ENCODE measurements at places on chromosomes 11 and 22.

DNA sequence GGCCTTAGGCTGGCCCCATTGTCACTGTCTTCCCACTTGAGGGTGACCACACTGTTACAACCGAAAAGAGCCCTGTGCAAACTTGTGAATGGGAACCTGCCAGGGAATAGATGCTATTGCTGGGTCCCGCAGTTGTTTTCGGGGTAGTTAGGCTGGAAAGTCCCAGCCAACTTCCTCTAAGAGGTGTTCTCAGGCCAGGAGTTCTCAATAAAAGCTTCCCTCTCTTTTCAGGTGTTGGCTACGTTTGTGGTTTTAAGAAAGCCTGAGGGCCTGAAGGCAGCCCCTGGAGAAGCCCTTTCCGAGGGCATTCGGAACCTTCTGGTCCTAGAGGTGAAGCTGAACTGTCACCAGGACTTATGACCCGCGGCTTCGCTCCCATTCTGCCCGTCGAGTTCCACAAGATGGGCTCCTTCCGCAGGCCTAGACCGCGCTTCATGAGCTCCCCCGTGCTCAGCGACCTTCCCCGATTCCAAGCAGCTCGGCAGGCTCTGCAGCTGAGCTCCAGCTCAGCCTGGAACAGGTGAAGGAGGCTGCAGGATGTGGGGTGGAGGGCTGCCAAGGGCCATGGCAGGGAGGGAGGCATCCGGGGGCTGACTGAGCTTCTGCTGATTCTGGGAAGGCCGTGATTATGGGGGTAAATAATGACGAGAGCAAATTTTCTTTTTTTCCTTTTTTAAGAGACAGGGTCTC is 104.8 kb downstream of the PRR5L start:
- no peak for DNase-seq

- no peak for DNase-seq
Observed at GRCh38 chr11:13606701-13607100, 61.8 kb upstream of the FAR1 start.

GRCh38 chr22:42805998-42806830 is 50.9 kb downstream of the ARFGAP3 start:
- no peak for DNase-seq

- DNase-seq = no peak
Observed at GRCh38 chr11:92340839-92341238, 116.2 kb downstream of the FAT3 start.

DNA sequence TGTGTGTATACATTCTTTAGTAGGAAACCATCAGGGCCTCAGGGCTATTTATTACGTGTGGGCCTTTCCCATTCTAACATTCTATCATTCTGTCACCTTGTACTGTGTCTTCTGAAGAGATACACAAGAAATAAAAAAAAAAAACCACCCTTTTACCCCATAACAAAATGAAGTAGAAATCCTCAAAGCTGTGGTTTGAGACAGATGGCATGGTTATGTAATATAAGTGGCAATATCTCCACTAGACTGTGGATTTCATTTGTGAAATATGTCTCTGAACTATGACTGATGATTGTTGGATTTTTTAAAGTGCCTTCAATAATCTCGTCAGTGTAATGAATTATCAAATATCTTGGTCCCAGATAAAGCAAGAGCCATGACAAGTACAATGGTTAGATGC is 150.0 kb upstream of the BLID start:
- no peak for DNase-seq

GRCh38 chr22:39309881-39310714 is 9.3 kb downstream of the RPL3 start:
- DNase-seq = no peak

- DNase-seq = no peak
Observed at GRCh38 chr22:45310331-45310976, 720 bp downstream of the FAM118A start.

- no peak for DNase-seq
Observed at GRCh38 chr22:47802421-47802820, 1040.0 kb downstream of the TBC1D22A start.

DNA sequence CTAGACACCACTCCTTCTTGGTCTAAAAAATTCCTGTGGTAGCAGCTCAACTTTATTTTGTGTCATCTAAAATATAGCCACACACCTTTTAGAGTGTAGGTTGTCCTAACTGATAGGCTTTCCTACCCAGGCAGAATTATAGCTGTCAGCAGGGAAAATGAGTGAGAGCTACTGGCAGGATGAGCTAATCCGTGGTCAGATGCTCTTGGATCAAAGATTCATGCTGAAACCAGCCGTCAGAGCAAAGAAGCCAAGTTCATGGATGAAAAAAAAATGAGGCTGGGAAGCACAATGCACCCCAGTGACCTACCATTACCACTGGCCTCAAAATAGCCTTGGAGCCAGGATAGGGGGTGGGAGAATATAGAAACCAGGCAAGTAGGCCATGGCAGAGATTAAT is 113.1 kb upstream of the BLID start:
- DNase-seq = no peak

- DNase-seq = peak; percentile 15
Observed at GRCh38 chr11:2807801-2808241, 77.8 kb downstream of the CDKN1C start.

DNA sequence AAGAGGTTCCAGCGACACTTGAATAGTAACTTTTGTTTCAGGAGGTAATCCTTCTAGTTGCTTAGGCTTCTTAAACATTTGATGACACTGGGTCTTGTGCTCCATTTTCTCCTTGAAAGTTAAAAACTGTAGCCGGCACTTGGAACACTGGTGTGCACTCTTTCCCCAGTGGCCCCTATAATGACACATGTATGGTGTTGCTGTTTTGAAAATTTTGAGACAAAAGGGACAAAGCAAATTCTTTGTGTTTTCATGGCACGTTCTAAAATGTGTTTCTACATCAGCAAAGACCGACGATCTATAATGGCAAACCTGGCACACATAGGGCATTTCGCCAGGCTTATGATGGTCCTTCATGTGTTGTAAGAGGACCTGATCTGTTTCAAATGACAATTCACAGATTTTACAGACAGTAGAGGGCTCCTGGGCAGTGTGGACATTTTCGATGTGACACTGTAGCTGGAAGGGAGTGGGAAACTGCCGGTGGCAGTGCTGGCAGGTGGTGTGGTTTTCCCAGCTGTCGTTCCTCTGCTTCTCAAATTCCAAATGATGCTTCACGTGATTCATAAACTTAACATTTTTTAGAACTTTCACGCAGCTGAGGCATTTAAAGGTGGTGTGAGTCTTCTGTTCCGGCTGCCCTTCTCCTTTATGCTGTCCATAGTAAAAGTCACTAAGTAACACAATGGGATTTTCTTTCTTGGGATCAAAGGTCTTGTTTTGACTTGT is 20.5 kb downstream of the ZNF280B start:
- DNase-seq = no peak

- no peak for DNase-seq
Observed at GRCh38 chr11:61333550-61334433, 764 bp downstream of the TKFC start.

DNA sequence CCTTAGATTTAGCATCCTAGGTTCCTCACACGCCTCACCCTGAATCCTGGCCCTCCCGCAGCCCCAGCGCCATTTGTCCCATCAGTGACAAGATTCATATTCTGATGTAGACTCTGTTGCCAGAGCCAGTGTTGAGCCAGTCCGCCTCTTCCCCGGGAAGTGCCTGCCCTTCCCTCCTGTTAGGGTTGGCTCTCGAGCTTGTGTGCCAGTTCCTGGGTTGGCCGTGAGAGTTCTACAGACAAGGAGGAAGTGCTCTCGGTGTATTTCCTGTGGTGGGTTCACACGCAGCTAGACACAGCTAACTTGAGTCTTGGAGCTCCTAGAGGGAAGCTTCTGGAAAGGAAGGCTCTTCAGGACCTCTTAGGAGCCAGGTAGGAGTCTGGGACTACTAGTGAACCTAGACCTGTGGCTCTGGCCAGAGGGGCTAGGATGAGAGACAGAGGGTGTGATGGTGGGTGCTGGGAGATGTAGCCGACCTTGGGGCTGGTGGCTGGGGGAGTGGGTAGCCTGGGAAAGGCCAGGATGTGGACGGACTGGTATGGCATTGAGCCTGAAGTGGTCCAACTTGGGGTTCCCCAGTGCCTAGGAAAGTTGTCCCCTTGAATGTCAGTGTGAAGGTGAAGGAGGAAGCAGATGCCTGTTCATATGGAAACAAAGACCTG is at the start of gene IL18BP:
IL18BP (plus strand) TSS at position 261 of the 662 bp plus-strand sequence. CDS start 1,076 bp downstream, outside the sequence.
- no peak for DNase-seq

DNA sequence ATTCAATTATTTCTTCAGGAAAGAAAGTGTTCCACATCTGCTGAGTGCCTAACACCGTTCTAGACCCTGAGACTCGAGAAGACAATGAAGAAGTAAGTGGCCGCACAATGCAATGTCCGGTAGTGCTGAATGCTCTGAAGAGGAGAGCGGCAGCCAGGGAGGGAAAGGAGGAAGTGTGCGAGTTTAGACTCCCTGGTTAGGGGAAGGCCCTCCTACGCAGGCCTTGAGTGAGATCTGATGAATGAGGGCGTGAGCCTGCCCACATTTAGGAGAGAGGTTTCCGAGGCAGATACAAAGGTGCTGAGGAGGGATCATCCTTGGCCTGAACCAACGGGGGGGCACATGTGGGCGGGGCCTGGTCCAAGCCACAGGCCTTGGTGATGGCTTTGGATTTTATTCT is 558.6 kb downstream of the NTM start:
- no peak for DNase-seq

DNA sequence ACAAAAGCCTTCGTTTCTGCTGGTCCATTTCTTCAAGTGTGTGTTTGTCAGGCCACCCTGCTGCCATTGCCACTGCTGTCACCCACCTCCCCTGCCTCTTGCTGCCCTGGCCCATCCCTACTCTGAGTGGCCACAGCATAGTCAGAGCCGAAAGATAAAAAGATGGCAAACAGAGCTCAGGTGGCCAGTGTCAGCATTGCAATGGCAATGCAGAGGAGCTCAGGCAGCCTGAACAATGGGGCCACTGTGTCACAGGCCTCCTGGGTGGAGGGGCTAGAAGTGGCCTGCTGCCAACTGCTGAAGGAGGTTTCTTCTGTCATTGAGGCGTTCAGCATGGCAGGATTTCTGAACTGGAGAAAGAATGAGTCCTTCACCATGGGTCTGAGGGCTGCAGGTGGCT is 137.1 kb downstream of the CSNK2A3 start:
- no peak for DNase-seq

- DNase-seq = no peak
Observed at GRCh38 chr11:57758174-57758573, 3.4 kb upstream of the CTNND1 start.

DNA sequence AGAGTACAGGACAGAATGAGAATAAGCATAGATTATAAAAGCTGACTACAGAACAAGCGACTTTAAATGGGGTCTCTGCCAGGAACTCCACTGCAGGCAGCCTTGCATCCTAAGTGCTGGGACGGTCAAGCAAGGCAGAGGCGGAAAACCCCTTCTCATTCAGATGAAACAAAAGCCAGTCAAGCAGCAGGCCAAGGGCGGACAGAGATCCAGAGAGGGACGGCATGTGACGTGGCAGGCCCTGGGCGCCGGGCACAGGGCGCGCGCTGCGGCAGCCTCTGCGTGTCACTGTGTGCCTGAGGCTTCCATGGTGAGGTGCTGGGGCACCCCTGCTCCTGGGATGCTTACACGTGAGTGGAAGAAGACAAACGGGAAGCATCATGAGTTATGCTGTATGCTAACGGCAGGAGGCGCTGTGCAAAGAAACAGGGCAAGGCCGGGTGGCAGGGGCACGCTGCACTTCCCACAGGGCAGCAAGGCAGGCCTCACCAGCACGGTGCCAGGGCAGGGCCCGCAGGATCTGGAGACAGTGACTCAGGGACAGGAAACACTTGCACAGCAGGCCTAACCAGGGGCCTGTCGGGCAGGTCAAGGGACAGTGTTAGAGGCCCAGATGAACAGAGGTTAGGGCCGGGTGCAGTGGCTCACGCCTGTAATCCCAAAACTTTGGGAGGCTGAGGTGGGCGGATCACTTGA is 6.2 kb downstream of the TOLLIP start:
- no peak for DNase-seq

GRCh38 chr11:128324051-128324481 is 263.3 kb downstream of the ETS1 start:
- no peak for DNase-seq

GRCh38 chr11:44969651-44970252 is 19.1 kb upstream of the TP53I11 start:
- no peak for DNase-seq

DNA sequence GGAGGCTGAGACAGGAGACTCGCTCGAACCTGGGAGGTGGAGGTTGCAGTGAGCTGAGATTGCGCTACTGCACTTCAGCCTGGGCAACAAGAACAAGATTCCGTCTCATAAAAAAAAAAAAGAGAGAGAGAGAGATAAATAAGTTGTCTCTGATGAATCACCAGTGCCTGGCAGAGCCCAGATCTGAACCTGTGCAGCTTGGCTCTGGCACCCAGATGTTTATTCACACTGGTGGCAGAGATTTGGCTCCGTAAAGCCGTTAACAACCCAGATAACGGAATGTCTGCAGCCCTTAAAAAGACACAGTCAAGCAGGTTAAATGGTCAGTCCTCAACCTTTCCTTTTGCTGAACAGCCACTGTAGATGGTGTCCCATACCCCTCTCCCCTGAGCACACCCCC is 33.5 kb upstream of the RTL6 start:
- DNase-seq = no peak

GRCh38 chr22:45704648-45705047 is 33.0 kb downstream of the ATXN10 start:
- DNase-seq = no peak

GRCh38 chr11:111183706-111184105 is 61.8 kb upstream of the POU2AF2 start:
- DNase-seq = no peak

GRCh38 chr11:76658231-76658630 is 12.3 kb downstream of the LRRC32 start:
- DNase-seq = no peak

DNA sequence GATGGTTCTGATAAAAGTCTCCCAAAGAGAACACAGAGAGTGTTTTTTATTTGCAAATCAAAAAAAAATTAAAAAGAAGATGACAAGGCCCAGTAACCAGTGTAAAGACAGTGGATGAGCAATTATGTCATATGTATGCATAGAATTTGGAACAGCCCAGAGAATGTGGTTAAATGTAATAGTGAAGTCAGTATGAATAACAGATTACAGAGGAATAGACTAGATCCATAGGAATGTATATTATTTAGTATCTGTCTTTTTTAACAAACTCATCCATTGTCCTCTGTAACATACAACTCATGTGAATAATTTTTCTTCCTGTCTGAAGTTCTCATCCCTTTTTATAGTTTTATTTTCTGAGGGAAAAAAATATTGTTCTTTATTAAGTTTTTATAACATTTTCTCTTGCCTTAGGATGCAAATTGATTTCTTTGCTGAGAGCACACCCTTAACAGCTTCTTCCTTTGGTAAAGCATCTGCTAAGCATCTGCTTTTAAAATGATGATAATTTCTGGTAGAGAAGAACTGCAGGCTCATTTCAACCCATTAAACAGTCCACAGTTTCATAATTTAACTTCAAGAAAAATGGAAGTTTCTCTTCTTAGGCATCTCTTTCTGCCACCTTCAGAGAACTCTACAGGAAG is 266.5 kb upstream of the MTNR1B start:
- DNase-seq = no peak

- no peak for DNase-seq
Observed at GRCh38 chr11:72657411-72658100, 16.7 kb downstream of the PDE2A start.

- DNase-seq = peak; percentile 11
Observed at GRCh38 chr22:45999379-45999971, 22.5 kb upstream of the WNT7B start.
